Fibroblast of the conjunctiva (primary cell): ENCODE measurements at places on chromosomes 13 and 19.

DNA sequence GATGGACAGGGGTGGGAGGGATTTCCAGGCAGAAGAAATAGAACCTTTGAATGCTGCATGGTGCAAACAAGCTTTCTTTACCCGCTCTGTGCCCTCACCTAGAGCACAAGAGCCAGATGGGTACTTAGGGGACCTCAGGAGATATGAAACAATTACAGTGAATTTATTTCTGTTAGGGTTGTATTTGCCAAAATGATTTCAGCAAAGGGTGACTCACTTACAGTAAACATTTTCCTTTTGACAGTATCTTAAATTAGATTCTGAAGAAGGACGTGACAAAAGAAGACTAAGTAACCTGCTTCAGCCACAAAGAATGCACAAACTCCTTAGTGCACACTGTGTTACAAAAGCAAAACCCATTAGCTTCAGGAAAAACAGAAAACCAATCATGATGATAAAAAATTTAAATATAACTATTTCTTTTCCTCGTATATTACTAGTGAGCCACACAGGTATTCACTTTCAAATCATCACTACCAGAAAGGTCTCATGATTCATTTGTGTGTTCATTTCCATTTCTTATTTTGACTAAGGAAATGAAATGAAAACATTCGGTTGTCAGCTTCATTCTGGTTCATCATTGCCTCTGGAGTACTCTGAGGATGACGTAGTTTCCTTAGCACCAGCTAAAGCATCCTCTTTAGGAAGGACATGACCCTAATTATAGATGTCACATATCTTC lies 158.8 kb downstream of the NHLRC3 start:
- no peak for DNase-seq

- DNase-seq = no peak
These were observed 33.8 kb downstream of the MIPEP start for GRCh38 chr13:23855360-23855759.

DNA sequence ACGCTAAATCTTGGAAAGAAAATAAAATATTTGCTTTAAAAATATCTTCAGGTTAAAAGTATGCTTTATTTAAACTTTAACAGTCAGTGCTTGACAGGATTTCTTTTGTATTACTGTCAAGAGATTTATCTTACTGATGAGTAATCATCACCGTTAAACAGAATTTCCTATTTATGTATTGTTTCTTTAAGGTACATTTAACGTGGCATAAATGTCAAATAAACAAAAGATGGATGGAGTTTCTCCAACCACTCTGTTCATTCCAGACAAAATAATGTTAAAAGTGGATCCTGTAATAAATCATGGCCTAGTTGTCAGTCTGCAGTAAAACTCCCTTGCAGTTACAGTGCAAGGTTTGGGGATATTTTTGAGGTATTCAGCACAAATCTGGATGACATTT lies 298.3 kb downstream of the DIAPH3 start:
- DNase-seq = no peak

GRCh38 chr13:97322740-97323342 lies 100.7 kb downstream of the MBNL2 start:
- DNase-seq = peak; percentile 41

GRCh38 chr13:77740931-77741596 lies 43.6 kb downstream of the SLAIN1 start:
- no peak for DNase-seq

DNA sequence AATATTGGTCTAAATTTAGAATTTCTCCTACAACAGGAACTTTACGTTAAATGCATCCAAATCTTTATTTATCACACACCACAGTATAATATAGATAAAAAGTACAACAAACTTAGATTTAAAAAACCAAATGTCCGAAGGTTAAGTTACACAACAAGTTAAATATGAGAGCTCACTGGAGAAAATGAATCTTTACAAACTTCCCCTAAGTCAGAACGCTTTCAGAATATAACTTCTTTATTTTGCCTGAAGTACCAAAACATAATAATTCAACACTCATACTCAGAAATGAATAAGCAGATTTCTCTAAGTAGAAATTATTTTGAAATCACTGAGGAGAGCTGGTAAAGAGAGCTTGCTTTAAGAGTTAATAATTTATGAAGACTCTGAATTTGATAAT lies 33.8 kb downstream of the TSC22D1 start:
- DNase-seq = no peak

DNA sequence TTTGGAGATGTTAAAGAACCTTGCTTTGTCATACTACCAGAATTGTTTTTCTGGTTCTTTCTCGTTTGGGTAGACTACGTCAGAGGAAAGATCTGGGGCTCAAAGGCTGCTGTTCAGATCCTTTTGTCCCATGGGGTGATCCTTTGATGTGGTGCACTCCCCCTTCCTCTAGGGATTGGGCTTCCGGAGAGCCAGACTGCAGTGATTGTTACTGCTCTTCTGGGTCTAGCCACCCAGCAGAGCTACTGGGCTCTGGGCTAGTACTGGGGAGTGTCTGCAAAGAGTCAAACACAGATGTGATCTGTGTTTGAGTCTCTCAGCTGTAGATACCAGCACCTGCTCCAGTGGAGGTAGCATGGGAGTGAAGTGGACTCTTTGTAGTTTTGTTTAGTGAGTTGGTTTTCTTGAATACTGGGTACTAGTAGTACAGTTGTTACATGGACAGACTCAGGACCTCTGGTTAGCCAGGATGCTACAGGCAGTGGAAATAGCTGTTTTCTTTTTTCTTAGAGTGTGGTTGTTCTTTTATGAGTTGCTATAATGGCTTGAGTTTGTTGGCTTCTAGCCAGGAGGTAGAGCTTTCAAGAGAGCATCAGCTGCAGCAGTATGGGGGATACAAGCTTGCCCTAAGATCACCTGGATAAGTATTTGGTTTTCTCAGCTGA lies 34.4 kb downstream of the DNAJC15 start:
- no peak for DNase-seq

GRCh38 chr13:91722267-91722884 lies 324.0 kb downstream of the GPC5 start:
- DNase-seq = peak; percentile 3

DNA sequence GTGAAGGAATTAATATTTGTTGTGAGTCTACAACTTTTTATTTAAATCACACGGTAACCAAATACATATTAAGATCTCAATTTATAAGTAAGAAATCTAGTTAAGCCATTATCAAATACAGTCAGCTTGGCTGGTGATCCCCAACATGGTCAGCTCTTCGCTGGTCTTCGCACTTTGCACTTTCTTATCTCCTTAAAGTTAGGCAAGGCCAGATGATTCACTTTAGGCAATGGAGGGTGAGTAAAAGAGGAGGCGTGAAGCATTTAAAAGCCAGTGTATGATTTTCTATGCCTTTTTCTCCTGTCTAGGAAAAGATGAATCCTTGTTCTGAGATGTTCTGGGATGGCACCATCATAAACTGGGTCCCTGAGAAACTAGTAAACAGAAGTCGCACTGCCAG lies 793.7 kb upstream of the ARGLU1 start:
- no peak for DNase-seq

DNA sequence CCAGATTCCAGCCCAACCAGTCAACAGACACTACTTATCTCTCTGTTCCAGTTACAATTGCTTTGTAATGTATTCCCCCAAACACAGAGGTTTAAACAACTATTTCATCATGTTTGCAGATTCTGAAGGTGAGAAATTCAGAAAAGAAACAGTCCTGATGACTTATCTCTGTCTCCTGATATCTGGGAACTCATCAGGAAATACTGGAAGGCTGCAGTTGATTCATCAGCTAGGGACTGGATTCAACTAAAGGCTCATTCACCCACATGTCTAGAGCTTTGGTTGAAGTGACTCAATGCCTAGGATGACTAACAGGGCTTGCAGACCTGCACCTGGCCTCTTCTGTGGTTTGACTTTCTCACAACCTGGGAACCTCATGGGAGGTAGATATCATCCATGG lies 56.6 kb upstream of the GPC6 start:
- no peak for DNase-seq

DNA sequence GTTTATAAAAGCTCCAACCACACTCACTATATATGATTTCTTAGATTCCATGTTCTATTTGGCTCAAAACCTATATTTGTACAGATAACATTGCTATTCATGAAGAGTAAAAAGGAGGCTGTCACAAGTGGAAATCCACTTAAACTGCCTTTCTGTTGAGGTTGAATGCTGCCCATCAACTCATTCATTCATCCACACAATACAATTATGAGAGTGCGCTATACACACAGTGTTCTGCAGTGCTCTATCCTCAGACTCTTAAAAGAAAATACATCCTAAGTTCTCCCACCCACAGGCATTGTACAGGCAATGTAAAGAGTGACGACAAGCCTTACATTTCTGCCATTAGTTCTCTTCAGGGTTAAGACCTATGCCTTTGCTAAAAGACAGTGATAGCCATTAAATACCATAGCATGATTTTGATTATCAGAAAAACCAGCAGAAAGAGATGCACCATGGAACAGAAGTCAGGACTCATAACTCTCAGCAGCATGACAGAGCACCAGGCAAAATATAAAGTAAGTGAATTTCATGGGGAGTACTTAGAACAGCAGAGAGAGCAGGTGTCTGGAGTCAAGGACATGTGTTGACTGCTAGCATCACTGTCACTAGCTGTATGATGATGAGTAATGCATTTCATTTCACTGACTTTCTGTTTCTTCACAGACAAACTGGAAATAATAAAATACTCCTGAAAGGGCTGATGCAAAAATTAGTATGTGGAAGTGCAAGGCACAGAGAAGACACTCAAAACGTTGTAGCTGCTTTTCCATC lies 218.0 kb downstream of the RBM26 start:
- no peak for DNase-seq

GRCh38 chr13:110409581-110409992 lies 102.5 kb downstream of the COL4A2 start:
- no peak for DNase-seq

DNA sequence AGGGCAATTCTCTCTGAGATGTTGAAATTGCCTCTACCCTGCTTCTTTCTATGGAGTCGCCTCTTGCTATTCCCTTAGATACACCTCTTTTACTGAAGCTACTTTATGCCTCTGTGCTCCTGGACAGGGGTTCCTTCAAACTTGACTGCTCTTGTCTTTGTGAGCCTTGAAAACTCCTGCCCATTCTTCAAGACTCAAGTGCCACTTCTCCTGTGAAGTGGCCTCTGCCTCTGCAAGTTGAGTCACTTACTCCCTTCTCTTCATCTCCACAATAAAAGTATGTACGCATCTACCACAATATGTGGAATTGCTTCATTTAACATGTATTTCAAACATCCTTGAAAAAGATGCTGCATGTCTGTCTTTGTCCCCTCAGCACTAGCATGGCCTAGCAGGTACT lies 66.0 kb upstream of the TPP2 start:
- no peak for DNase-seq

DNA sequence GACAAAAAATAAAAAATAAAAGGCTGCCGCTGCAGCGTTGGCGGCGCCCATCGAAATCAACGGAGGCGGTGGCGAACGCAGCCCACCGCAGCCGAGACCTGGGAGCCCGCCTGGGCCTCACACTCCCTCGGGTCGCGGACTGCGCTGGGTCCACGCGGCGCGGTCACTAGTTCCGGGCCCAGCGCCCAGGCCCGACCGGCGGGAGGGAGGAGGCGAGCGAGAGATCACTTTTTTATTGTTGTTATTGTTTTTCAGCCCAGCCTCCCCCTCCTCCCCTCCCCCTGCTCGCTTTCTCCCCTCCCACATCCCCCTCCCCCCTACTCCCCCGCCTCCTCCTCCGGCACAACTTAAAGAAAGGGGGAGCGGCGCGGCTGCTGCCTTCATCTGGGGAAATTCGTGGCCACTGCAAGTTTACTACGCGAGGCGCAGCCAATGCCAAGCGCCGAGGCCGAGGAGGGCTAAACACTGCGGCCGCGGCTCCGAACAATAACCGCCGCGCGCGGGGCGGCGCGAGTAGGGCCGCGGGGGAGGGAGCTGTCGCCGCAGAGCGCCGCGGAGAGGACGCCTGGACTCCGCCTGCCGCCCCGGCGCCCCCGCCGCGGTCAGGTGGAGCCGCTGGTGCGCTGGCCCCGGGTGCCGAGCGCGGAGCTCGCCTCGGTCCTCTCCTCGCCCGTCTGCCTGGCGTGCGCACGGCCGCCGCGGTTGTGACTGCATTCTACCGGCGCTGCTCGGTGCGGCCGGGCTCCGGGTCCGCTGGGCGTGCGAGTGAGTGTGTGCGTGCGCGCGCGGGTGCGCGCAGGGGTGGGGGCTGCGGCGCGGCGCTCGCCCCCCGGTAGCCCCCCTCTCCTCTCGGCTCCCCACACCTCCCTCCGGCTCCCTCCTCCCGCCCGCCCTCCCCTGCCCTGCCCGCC lies 505 bp upstream of the ZIC2 start:
- DNase-seq = peak; percentile 35

DNA sequence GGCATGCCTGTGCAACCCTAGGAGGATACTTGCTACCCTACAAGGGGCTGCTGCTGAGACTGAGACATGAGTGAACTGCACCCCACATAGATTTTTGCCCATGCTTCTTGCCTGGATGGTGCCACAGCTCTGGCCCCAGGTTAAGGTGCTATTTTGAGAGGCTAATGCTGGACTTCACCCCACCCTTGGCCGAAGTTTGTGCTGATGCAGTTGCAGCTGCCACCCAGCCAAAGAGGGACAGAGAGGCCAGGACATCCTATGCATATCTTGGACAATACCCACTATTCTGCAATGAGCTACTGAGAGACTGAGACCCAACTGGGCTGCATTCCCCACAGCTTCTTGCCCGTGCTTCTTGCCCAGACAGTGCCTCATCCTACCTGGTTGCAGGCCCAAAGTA lies 34.6 kb downstream of the NHLRC3 start:
- DNase-seq = no peak

- peak; percentile 1 for DNase-seq
These were observed 21.1 kb downstream of the PROSER1 start for GRCh38 chr13:39016787-39017186.

DNA sequence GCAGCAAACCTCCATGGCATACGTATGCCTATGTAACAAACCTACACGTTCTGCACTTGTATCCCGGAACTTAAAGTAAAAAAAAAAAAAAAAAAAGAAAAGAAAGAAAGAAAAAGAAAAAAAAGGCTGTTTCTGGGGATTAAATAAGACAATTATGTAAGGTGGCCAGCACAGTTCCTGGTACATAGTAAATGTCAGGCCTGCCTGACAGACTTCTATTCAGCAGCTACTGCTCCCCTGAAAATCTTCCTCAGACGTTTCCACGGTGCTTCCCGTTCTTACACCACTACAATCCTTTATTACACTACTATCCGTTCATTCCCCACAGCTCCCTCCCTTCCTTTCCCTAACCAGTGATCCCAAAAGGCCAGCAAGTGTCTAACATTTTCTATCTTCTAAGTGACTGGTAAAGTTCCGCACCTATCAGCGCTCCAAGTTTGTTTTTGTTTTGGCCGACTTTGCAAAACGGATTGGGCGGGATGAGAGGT lies 636 bp upstream of the RB1 start:
- no peak for DNase-seq

DNA sequence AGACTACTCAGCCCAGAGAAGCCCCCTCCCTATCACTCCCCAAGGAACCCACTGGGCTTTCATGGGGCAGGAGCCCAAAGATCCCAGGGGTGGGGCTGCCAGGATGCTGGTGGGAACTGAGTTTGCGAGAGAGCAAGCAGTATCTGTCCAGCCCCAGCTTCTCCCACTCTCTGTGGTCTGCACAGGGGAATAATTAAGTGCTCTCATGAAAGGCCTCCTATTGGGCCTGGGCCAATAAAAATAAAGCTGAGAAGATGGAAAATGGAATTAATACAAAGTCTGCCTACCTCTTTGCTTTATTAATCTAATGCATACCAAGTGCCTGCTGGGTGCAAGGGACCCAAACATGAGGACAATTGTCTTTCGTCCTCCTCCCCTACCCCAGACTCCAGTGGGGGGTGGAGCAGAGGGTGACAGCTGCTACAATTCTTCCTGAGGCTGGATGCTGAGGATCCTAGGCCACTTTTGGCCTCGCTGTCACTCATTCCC lies 5.4 kb downstream of the DDX39A start:
- DNase-seq = no peak

- no peak for DNase-seq
These were observed 2.6 kb downstream of the MBNL2 start for GRCh38 chr13:97224544-97225300.
